ENCODE measurements at places on chromosomes 1 and 21.

- DNase-seq: no peak
Measured at GRCh38 chr1:148315071-148315811, 163.2 kb upstream of the NBPF11 start.

DNA sequence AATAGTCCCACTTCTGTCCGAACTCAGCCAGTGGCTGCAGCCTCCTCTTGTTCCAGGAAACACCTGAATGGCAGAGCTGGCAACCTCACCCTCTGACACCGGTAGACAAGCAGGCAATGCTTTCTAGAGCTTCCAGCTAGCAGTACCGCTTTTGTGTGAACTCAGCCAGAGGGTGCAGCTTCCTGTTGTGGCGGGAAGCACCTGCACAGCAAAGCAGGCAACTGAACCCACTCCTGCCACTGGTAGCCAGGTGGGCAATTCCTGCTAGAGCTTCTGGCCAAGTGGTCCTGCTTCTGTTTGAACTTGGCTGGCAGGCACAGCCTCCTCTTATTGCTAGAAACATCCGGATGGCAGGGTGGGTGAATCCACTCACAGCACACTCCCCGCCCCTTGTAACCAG lies 40.1 kb upstream of the TMPRSS15 start:
- no peak for DNase-seq

- DNase-seq: no peak
Measured at GRCh38 chr1:92877081-92877711, 45.4 kb downstream of the RPL5 start.

- no peak for DNase-seq
Measured at GRCh38 chr1:202215472-202216130, 22.0 kb downstream of the LGR6 start.

DNA sequence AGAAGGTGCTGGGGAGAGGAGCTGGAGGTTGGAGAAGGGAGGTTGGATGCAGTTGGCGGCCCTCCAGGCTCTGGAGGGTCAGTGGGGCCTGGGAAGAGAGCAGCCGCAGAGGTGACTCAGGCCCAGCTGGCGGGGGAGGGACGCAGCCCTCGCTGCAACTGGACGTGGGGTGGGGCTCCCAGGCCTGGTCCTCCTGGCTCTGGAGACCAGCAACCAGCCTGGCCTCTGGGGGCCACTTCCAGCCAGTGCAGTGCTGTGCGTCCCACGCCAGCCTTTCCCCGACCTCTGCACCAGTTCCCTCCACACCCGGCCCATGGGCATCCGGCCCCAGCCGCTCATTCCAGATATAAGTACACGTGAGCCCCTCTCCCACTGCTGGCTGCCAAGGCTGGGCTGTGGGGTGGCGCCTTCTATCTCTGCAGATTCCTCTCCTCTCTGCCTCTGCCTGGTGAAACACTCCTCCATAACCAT lies 38.0 kb upstream of the COL18A1 start:
- DNase-seq: no peak

DNA sequence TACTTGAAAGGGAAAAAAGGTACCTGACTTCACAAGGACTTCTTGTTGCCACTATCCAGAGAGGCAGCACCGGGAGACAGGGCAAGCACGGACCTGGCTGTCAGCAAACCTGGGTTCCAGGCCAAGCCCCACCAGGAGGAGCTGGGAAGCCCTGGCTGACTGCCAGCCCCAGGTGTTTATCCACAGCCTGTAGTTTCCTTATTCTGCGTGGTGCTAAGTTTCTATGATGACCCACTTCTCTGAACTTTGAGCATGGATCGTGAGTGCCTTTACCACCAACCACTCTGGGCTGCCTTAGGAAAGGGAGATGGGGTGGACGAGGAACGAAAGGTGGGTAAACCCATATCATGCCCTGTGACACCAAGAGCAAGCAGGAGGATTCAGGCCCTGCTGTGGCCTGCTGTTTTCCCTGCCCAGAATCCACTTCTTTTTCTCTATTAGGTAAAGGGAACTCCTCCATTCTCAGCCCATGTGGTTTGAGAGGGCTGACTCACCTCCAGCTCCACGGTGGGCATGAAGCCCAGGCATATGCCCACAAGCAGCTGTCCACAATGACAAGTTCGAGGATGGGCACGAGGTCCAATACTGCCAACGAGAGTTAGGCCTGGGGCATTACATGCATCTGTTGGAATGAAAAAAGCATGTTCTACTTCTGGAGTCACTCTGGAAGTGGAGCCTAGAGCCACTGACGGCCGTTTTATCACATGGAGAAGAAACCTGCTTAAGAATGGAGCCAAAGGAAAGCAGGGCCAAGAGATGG lies 20.3 kb downstream of the TSPAN2 start:
- DNase-seq: no peak

GRCh38 chr1:29679828-29680558 lies 443.7 kb downstream of the PTPRU start:
- DNase-seq: no peak
